ENCODE measurements at places on chromosomes 7 and 10. TPM values are rescaled to one million over a fixed set of nuclear protein-coding genes. Genes with fewer than 3 reads are reported as not detected.

Gene SPDYE16
- not detected for polyA plus RNA-seq

Gene TRPV5
- polyA plus RNA-seq = not detected

Gene CPA2
- not detected for polyA plus RNA-seq

Gene FRAT1
- 8.1 TPM for polyA plus RNA-seq

Gene AOC1
- not detected for polyA plus RNA-seq

Gene IGF2BP3
- polyA plus RNA-seq = 0.76 TPM

Gene WNT2
- not detected for polyA plus RNA-seq

Gene SLC26A4
- not detected for polyA plus RNA-seq

Gene CALU
- 26.6 TPM for polyA plus RNA-seq

Gene NPS
- not detected for polyA plus RNA-seq

Gene CALML3
- polyA plus RNA-seq = not detected

Gene VWC2
- polyA plus RNA-seq = not detected

Gene TRIM50
- not detected for polyA plus RNA-seq

Gene CAV2
- polyA plus RNA-seq = not detected

Gene ABCB1
- 55.5 TPM for polyA plus RNA-seq

Gene TMUB1
- 49.6 TPM for polyA plus RNA-seq

Gene SPDYE6
- polyA plus RNA-seq = not detected

Gene TUBB8
- polyA plus RNA-seq = not detected

Gene HOXA9
- 1.8 TPM for polyA plus RNA-seq

Gene BMPER
- not detected for polyA plus RNA-seq

Gene ITGB8
- polyA plus RNA-seq = not detected

Gene UFSP1
- polyA plus RNA-seq = not detected

Measured in immature natural killer cell (primary cell).